COR-L47 (cell line): ENCODE measurements at places on chromosomes 16 and 17.

DNA sequence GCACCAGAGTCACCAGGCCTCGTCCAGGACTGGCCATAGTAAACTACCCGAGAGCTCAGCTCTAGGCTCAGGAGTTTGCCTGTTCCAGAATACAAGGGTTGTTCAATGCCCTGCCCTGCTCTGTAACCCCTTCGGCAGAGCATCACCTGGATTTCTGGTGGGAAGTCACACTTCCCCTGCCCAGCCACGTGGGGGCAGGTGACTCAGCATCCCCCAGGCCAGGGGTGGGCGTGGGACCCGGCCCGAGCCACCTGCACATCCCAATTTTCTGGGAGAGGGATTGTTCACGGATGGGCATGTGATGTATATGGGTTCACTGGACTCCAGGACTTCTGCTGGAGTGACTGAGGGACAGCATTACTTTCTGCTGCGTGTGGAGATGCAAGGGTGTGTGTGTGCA is 25.8 kb downstream of the COX4I1 start:
- DNase-seq: no peak

DNA sequence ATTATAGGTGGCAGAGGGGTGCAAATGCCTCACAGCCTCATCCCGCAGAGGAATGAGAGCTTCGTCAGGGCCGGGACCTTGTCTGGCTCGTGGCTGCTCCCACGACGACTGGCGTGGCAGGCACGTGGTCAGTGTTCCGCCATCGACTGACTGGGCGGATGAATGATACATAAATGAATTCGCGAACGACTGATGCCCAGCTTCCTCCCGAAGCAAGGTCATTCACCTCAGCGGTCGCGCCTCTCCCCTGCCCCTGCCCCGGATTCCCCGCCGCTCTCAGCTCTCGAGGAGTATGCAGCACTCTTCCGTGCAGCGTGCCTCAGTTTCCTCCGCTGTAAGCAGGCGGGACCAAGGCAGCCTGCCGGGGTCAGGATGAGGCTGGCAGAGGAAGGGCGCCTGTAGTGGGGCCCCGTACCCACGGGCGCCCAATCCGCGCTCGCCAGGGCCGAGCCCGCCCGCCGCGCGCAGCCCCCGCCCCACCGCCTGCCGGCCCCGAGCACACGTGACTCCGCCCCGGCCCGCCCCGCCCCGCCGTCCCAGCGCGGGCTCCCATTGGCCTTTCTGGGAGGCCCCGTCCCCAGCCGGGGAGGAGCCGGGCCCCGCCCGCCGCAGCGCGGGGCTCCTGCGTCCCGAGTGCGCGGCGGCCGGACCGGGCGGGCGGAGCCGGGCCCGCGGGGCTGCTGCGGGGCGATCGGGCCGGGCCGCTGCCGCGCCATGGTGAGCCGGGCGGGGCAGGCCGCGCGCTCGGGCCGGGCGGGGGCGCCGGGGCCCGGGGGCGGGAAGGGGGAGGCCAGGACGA is at the start of gene SNN:
Gene SNN, plus strand, starts transcription at position 632 of the 799 bp plus-strand sequence. CDS start 7,605 bp downstream, outside the sequence.
- peak; percentile 72 for DNase-seq

- no peak for DNase-seq
These were observed 4.6 kb upstream of the PLK1 start for GRCh38 chr16:23673971-23674614.

DNA sequence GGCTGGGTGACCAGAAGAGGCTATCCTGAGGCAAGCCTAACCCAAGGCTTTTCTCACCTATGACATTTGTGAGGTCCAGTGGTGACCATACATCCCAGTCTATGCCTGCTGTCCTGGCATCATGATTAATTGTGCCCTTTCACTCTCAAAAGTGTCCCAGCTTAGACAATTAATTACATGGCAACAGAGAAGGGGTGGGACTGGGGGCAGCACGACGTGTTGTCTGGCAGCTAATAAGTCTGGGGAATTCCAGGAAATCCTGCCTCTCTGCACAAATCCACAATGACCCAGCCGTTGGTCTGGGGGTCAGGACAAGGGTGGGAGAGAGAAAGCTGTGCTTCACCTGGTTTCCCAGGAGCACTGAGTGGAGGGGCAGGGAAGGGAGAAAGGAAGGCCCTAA is 14.0 kb upstream of the MTMR4 start:
- no peak for DNase-seq

GRCh38 chr16:27258241-27258734 is 10.3 kb downstream of the NSMCE1 start:
- DNase-seq: no peak

GRCh38 chr16:11409398-11409797 is 64.1 kb downstream of the RMI2 start:
- DNase-seq: no peak

DNA sequence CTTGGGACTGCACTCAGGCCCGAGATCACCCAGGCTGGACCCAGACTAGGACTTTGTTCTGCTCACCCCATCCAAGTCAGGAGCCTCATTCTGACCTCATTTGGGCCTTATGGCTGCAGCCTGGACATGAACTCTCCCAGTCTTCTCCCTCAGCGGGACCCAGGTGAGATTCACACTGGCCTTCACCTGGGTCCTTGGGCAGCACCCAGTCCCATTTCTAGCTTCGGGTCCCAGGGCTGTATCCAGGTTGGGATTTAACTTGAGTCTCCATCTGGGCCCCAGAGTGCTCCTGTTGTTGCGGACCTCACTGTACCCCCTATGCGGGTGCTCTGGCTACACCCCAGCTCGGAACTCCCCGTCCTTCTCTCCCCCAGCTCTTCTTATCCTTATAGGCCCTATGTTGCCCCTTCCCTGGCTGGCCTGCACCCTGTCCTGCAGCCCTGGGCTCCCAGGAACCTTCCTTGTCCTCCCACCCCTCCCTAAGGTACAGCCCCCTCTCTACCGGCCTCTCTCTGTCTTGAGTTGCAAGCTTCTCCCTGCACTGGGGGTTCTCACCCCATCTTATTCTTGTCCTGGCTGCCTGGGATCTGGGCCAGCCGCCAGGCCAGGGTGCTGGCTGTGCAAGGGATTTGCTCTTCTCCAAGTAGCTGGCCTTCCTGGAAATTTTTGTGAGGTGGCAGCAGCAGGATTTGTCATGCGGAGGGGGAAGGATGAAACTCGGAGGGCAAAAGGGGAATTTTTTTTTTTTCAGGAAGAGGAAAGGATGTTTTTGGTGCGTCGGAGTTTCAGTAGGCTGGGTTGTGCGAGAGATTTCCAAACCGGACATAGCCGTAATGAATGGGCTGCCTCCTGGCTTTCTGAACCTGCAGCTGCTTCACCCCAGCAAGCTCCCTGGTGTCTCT is 904 bp downstream of the MAP2K3 start:
- no peak for DNase-seq

DNA sequence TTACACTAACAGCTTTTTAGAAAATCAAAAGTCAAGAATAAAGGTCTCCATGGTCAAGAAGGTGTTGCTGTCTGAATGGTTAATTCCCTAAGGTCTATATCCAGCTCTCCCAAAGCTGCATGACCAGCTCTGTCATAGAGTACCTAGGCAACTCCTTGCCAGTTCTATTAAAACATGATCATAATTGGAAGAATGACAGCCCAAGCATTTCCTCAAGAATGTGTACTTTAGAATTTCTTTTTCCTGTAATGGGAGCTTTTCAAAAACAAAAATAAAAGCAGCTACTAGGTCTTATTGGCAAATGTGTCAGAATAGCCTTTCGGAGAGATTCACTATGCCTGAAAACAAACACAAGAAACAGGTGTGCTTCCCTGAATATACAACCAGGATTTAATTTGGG is 7.9 kb downstream of the SPOP start:
- DNase-seq: no peak

GRCh38 chr17:68294196-68294555 is 2.9 kb downstream of the ARSG start:
- no peak for DNase-seq

DNA sequence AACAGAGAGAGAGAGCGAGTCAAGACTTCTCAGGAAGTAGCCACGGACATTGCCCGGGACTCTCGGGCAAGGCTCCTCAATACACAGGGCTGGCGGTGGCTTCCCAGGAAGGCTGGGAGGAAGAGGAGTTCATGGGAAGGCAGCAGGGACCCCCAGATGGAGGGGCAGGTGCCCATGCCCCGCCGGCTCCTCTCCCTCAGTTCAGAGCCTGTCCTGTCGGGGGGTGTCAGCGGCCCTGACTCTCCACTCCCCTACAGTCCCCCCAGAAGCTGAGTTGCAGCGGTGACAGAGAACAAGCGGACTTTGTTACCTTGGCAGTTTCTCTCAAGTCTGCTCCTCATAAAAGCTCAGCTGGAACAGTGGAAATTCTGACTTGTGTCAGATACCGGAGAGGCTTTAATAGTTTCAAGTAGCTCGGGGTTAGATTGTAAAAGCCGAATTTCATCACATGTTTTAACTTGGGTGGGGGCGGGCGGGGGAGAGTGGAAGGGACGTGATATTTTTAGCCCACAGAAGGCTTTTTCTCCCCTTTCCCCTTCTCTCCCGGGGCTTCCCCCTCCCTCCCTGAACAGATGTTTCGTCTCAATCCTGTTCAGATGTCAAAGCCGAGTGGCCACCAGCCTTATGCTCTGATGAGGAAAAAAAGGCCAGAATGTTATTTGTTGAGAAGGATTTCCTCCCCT is 65.2 kb downstream of the NKD1 start:
- DNase-seq: no peak

DNA sequence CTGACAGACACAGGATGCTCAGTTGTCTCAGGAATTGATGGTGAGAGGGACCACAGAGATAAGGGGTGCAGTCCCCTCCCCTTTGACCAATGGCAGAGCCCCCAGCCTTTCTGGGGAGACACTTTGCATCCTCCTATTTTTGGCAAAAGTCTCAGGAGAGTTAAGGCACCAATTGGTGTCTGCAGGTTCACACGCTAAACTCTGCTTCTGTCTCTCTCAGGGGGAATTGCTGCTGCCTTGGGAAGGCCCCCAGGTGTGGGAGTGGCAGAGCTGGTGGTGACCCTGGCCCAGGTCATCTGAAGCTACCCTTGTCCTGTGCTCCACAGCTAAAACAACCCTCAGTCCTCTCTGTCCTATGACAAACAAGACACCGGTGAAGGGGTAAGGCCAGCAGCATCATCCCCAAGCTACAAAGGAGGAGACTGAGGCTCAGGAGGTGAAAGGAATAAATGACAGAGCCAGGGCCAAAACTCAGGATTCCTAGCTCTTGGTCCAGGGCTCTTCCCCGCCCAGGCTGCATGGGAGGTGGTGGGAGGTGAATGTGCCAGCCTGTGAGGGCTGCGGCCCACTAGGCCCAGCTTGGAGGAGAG is 20.3 kb downstream of the OSBPL7 start:
- no peak for DNase-seq

GRCh38 chr16:57948027-57948426 is 22.9 kb downstream of the CNGB1 start:
- DNase-seq: no peak

GRCh38 chr17:20073055-20073979 is 64.2 kb downstream of the SPECC1 start:
- DNase-seq: no peak

- no peak for DNase-seq
These were observed 13.6 kb downstream of the ATPAF2 start for GRCh38 chr17:18025241-18025944.

DNA sequence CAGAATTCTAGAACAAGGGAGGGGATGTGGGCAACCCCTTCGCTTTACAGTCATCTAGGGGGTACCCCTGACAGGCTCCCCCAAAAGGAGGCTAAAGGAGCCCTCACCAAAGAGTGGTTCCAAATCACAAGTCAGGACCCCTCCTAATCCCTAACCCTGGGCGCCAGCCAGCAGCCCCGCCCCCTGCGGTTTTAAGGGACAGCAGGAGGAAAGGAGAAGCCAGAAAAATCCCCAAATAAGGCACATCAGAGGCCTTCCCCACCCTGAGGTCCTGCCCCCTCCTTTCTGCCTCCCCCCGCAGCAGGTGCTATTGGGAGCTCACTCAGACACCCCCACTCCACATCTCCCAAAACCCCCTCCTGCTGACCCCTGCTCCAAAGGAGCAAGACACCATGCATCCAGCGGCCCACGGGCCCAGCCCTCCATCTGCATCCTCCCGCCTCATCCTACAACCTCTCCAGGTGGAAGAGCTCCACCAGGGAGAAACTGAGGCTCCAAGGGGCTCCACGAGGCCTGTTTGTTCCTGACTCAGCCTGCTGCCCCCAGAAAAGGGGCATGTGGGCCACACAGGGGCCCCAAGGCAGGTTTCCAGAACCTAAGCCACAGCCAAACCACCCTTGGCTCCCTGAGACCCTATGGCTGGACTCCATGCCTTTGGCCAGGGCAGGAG is 93.5 kb downstream of the GOSR1 start:
- no peak for DNase-seq

- DNase-seq: no peak
These were observed 4.8 kb downstream of the CD2BP2 start for GRCh38 chr16:30350134-30350871.

GRCh38 chr16:715477-716199 is 720 bp downstream of the METRN start:
- peak; percentile 34 for DNase-seq

GRCh38 chr16:1342526-1343427 is 8.9 kb downstream of the TSR3 start:
- DNase-seq: peak; percentile 97

DNA sequence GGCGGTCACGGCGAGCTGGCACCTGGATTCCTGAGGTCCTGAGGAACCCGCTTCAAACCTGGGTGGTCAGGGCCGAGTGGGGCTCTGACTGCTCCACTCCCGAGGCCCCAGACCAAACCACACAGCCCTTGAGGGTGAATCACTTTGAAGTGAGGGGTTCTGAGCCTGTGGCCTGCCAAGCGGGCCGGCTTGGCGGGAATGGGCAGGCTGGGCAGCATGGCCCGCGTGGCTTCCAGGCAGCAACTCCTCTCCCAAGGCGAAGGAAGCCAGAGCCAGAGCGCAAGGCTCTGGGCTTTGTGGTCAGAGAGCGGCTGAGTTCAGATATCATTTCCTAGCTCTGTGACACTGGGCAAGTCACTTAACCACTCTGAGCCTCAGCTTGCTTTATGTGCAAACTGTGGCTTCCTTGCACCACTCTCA is 42.7 kb downstream of the CMIP start:
- no peak for DNase-seq

DNA sequence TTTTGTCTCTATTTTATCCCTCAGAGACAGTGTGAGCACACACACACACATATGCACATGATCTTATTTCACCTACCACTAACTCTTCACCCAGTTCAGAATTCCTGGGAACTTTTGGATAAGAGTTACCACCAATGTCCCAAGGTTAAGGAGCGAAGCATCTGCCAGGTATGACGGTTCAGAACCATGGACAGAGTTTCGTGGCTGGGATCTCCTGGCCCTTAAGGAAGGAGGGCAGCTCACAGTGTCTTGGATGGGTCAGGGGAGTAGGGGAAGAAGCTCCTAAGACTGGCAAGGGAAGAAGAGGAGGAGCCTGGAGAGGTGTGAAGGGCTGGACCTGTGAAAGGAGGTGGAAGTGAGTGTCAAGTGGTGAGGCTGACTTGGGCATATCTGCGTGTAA is 23.0 kb upstream of the TMEM132E start:
- DNase-seq: no peak
